ENCODE measurements at places on chromosomes 5 and 9. TPM values are rescaled to one million over a fixed set of nuclear protein-coding genes. Genes with fewer than 3 reads are reported as not detected.
A peak's percentile ranks its signal among the peaks of the same experiment; 100 is the strongest.

GRCh38 chr5:123813264-123813663 is 301.3 kb downstream of the CSNK1G3 start:
- no peaks in the 10 kb centered on the region for H3K36me3 ChIP-seq
- peak overlapping the region; percentile 6 for H3K27ac ChIP-seq
- DNase-seq, result no peak
- H3K4me3 ChIP-seq, result peak overlapping the region; percentile 7

DNA sequence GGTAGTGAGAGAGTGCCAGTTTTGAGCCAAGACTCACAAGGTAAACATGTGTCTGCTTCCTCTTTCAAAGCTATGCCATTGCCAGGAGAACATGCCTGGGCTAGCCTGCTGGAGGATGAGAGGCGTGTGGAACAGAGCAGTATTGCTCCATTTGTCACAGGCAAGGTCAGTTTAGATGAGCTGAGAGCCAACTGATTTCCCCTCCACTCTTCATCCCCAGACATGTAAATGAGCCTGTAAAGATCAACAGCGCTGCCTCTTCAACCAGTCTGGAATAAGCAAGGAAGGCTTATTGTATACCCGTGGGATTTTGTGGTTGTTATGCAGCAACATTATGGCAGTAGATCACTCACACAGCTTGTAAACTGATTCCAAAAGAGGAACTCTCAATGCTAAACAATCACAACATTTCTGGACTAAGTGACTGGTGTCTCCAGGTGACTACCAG is 8.2 kb upstream of the GDNF start:
- no peaks in the 10 kb centered on the region for H3K36me3 ChIP-seq
- H3K27me3 ChIP-seq, result peaks cover 24% of the 10 kb centered on the region
- no peak overlapping the region for H3K4me3 ChIP-seq
- no peaks in the 10 kb centered on the region for H3K4me1 ChIP-seq
- DNase-seq, result no peak
- no peak overlapping the region for H3K27ac ChIP-seq

DNA sequence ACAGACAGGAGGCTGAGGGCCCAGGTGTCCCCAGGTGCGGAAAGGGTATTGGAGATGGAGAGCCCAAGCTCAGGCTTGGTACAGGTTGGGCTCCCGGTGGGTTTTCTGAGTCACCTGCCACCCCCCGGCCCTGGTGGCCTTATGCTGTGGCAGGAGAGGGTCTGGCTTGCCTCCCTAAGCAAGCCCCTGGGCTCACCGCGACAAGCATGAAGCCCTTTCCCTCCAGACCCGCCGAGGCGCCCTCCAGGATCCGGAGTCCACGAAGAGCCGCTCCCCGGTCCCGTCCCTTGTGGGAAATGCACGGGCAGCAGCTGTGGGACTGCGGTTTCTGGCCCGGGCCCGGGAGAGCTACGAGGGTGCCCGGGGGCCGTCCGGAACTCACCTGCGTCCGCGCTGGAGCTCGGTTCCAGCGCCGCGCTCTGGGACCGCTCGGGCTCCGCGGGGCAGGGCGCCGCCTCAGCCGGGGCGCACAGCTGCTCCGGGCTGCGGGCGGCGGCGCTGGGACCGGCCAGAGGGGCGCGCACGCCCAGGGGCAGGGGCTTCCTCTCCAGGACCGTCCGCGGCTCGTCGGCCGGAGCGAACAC is 757 bp downstream of the SAPCD2 start:
- no peak for DNase-seq
- no peaks in the 10 kb centered on the region for H3K36me3 ChIP-seq
- peaks cover 25% of the 10 kb centered on the region for H3K27me3 ChIP-seq
- peaks cover 14% of the 10 kb centered on the region for H3K4me1 ChIP-seq
- H3K4me3 ChIP-seq, result peak overlapping the region; percentile 62
- no peak overlapping the region for H3K27ac ChIP-seq

The MEGF10 gene
- total RNA-seq, result 96.1 TPM
